Panc1 (cell line): ENCODE measurements at places on chromosomes 11 and 22. TPM values are rescaled to one million over a fixed set of nuclear protein-coding genes. Genes with fewer than 3 reads are reported as not detected.

Gene CYP2R1
- total RNA-seq, result 11.2 TPM

Gene PIH1D2
- total RNA-seq, result 3.0 TPM

- H3K27ac ChIP-seq, result no peak overlapping the region
- no peak for DNase-seq
- H3K27me3 ChIP-seq, result no peaks in the 10 kb centered on the region
- no peak overlapping the region for H3K4me3 ChIP-seq
- H3K4me1 ChIP-seq, result peaks cover 17% of the 10 kb centered on the region
These were observed 2.1 kb upstream of the DGKZ start for GRCh38 chr11:46345131-46345597.

- DNase-seq, result no peak
These were observed 66.4 kb downstream of the APOL5 start for GRCh38 chr22:35783943-35784614.

DNA sequence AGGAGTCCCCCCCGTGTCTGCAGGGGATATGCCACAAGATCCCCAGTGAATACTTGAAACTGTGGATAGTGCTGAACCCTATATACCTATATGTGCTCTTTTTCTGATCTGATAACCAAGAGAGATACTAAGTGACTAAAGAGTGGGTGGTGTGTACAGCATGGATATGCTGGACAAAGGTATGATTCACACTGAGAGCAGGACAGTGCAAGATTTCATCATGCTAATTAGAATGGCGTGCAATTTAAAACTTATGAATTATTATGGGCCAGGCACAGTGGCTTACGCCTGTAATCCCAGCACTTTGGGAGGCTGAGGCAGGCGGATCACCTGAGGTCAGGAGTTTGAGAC, 90.2 kb upstream of the ALKBH3 start:
- DNase-seq, result no peak
- H3K27ac ChIP-seq, result no peak overlapping the region
- no peaks in the 10 kb centered on the region for H3K27me3 ChIP-seq
- no peaks in the 10 kb centered on the region for H3K36me3 ChIP-seq

GRCh38 chr11:97717922-97718321, 1302.8 kb upstream of the CNTN5 start:
- no peak overlapping the region for H3K4me3 ChIP-seq
- H3K4me1 ChIP-seq, result no peaks in the 10 kb centered on the region
- DNase-seq, result no peak
- H3K36me3 ChIP-seq, result no peaks in the 10 kb centered on the region
- H3K27ac ChIP-seq, result no peak overlapping the region
- no peaks in the 10 kb centered on the region for H3K27me3 ChIP-seq

- DNase-seq, result no peak
- H3K27me3 ChIP-seq, result no peaks in the 10 kb centered on the region
- H3K4me3 ChIP-seq, result peak overlapping the region; percentile 48
- H3K4me1 ChIP-seq, result peaks cover 39% of the 10 kb centered on the region
- H3K27ac ChIP-seq, result peak overlapping the region; percentile 24; the same call in 1 of the 2 replicates
- no peaks in the 10 kb centered on the region for H3K36me3 ChIP-seq
These were observed 921 bp downstream of the C1QTNF5 start for GRCh38 chr11:119339589-119340334.

Gene OR8D4
- not detected for total RNA-seq

DNA sequence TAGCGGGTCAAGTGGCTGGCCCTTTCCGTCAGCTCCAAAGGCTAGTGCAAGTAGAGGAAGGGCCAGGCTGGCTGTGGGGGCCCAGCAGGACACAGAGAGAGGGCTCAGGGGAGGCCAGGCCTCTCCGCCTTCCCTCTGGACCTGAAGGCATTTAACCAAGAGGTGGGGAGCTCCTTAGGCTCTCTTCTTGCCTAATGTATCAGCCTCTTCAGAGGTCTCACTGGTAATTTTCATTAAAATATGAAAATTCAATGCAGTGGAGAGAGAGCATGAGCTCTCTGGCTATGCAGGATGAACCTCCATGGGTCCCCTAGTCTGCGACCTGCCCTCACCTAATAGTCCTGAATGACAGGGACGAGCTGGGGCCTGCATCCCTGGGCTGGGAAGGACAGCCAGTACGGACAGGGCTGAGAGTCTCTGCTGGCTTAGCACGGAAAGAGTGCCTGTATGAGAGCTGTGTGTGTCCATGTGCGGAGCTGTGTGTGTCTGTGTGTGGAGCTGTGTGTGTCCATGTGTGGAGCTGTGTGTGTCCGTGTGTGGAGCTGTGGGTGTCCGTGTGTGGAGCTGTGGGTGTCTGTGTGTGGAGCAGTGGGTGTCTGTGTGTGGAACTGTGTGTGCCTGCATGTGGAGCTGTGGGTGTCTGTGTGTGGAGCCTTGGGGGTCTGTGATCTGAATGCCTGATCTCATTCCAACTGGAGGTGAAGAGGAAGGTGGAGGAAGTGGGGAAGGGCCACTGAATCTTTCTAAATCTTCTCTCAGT, 2.4 kb downstream of the ALX4 start:
- H3K4me3 ChIP-seq, result no peak overlapping the region
- no peak for DNase-seq
- H3K27me3 ChIP-seq, result peaks cover 3% of the 10 kb centered on the region; the same call in 1 of the 2 replicates
- no peaks in the 10 kb centered on the region for H3K36me3 ChIP-seq
- no peak overlapping the region for H3K27ac ChIP-seq

Gene UBQLN3
- total RNA-seq, result not detected

Gene MYH9
- total RNA-seq, result 788 TPM
